ENCODE measurements at places on chromosomes 11 and 22. TPM values are rescaled to one million over a fixed set of nuclear protein-coding genes. Genes with fewer than 3 reads are reported as not detected.

Gene HBB
- 552 TPM for total RNA-seq

Gene CARD18
- total RNA-seq = not detected

Gene HEPN1
- total RNA-seq = not detected

Gene RGL4
- not detected for total RNA-seq

Gene GLB1L2
- total RNA-seq = 1.2 TPM

Gene ABTB2
- total RNA-seq = 2.4 TPM

Gene MAPK8IP2
- 60.3 TPM for total RNA-seq

Gene ROBO4
- total RNA-seq = 1.6 TPM

Gene BDNF
- 12.6 TPM for total RNA-seq

Gene OR5L2
- total RNA-seq = not detected

Gene C22orf15
- not detected for total RNA-seq

Gene BTG4
- not detected for total RNA-seq

Gene OR52A1
- under 0.01 TPM for total RNA-seq

Gene OR10A2
- total RNA-seq = not detected

Gene C11orf52
- total RNA-seq = not detected

Gene CYB5R2
- 2.0 TPM for total RNA-seq

Gene CDON
- total RNA-seq = 32.6 TPM

Gene FCHSD2
- 57.9 TPM for total RNA-seq

Gene SLC6A5
- not detected for total RNA-seq

Gene CHEK1
- 13.5 TPM for total RNA-seq

Gene UBQLN3
- under 0.01 TPM for total RNA-seq

Gene ENTHD1
- total RNA-seq = under 0.01 TPM

Gene MORC2
- 26.1 TPM for total RNA-seq

Gene DERL3
- total RNA-seq = 0.82 TPM

Gene CNTF
- 1.2 TPM for total RNA-seq

Gene FLRT1
- 4.5 TPM for total RNA-seq

Gene OR4C15
- not detected for total RNA-seq

Gene ANO3
- 4.1 TPM for total RNA-seq

Gene PGA4
- 0.82 TPM for total RNA-seq

Gene ISX
- not detected for total RNA-seq
